ENCODE measurements at places on chromosomes 16 and 17.
A peak's percentile ranks its signal among the peaks of the same experiment; 100 is the strongest.

DNA sequence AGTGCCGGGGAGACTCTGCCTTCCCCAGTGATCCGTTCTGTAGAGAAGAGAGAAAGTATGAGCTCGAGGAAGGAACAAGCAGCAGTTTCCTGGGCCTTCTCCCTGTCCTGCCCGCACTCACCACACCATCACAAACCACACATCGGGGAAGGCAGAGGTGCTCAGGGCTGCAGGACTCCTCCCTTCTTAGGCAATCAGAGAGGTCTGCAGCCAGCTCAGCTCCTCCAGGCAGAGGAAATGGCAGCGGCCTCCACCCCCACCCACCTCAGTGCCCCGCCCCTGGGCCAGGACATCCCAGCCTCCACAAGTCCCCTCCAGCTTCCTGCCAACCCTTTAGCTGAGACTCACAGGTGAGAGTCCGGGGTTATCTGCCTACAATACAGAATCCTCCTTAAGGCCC lies 2.0 kb downstream of the ZNF319 start:
- H3K4me1 ChIP-seq = peaks cover 16% of the 10 kb centered on the region
- H3K27me3 ChIP-seq = no peaks in the 10 kb centered on the region

GRCh38 chr17:33120103-33120502 lies 128.5 kb downstream of the SPACA3 start:
- H3K4me3 ChIP-seq = no peak overlapping the region
- no peaks in the 10 kb centered on the region for H3K4me1 ChIP-seq

DNA sequence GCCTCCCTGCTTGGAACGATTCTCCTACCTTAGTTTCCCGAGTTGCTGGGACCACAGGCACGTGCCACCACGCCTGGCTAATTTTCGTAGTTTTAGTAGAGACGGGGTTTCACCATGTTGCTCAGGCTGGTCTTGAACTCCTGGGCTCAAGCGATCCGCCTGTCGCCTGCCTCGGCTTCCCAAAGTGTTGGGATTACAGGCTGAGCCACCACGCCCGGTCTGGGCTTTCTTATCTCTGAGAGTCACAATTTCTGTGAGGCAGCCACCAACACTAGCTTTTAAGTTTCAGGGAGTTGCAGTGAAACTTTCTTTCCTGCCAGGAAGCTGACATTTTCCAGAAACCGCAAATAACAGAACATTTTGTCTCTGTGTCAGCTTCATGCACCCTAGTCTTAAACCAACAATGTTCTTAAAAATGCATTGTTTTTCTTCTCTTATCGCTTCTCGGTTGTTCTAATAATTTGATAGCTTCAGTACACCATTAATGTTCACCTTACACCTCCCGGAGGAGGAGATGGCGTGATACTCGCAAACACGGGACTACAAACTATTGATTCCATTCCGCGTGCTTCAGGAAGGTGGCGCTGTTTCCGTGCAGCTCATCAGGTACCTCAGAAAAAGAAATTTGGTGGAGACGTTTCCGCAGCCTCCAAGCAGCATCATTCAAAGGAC lies 7.4 kb upstream of the DHRS7B start:
- DNase-seq = peak; percentile 77
- H3K4me1 ChIP-seq = no peaks in the 10 kb centered on the region
- H3K36me3 ChIP-seq = no peaks in the 10 kb centered on the region
- no peak overlapping the region for H3K27ac ChIP-seq
- no peaks in the 10 kb centered on the region for H3K27me3 ChIP-seq
- peak overlapping the region; percentile 62 for H3K4me3 ChIP-seq

GRCh38 chr16:21244518-21245215 lies 11.2 kb downstream of the ANKS4B start:
- no peaks in the 10 kb centered on the region for H3K36me3 ChIP-seq
- no peaks in the 10 kb centered on the region for H3K4me1 ChIP-seq
- H3K27ac ChIP-seq = no peak overlapping the region

DNA sequence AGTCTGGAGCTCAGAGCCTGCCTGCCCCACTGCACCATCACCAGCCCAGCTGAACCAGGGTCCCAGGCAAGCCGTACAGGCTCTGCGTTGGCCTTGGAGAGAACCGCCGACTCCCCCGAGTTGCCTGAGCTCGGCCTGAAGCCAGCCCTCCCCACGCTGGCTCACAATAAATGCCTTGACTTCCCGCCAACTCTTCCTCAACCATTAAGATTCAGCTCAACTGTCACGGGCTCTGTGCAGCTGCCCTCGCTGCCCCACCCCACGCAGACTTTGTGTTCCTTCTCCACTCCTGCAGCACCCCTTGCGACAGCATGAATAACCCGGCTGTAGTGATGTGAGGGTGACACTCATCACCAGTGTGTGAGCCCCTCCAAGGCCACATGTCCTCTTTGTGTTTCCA lies 4.8 kb upstream of the QPRT start:
- no peak overlapping the region for H3K4me3 ChIP-seq
- no peaks in the 10 kb centered on the region for H3K36me3 ChIP-seq
- no peaks in the 10 kb centered on the region for H3K4me1 ChIP-seq
- DNase-seq = peak; percentile 30
- no peak overlapping the region for H3K27ac ChIP-seq

DNA sequence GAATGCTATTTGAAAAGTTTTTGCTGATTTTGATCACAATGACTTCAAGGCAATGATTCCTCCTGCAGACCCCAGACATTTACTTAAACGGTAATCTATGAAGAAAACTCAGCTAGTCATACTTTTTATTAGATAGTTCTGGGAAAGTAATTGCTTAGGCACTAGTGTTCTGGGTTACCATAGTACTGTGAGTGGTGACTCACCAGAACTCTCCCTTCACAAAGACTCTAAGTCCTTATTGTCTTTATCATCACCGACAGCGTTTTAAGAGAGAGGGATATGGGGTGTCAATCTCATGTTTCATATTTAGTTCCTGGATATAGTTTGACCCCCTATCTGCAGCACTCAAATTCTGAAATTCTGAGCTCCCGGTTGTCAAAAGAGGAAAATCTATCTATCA lies 43.0 kb upstream of the CDH8 start:
- no peaks in the 10 kb centered on the region for H3K27me3 ChIP-seq
- DNase-seq = peak; percentile 0
- H3K4me1 ChIP-seq = no peaks in the 10 kb centered on the region

GRCh38 chr17:42055496-42055895 lies 5.1 kb upstream of the C17orf113 start:
- no peaks in the 10 kb centered on the region for H3K36me3 ChIP-seq
- no peaks in the 10 kb centered on the region for H3K4me1 ChIP-seq
- H3K27me3 ChIP-seq = peaks cover 22% of the 10 kb centered on the region
- DNase-seq = peak; percentile 64
- H3K4me3 ChIP-seq = no peak overlapping the region

DNA sequence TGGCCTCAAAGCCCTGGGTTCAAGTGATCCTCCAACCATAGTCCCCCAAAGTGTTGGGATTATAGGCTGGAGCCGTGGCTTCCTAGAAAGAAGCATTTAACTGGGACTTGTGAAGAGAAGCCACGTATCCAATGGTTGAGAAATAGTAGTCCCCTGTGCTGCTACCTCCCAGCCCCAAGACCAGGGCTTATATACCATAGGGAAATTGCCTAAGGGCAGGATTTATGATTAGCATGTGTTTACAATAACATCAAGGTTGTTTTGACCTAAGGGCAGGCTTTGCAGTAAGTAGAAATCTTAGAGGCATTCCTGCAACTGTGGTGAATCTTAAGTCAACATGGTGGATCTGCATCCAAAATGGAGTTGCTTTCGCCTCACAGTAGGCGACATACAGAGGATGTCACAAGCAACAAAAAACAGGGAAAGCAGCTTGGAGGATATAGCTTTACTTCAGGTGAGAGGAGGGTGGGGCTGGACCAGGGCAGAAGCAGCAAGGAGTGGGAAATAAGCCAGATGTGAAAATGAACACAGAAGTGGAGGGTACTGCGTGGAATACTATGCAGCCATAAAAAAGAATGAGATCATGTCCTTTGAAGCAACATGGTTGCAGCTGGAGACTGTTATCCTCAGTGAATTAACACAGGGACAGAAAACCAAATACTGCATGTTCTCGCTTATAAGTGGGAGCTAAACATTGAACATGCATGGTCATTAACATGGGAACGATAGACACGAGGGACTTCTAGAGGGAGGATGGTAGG lies 18.7 kb upstream of the NSMCE1 start:
- H3K27me3 ChIP-seq = no peaks in the 10 kb centered on the region
- H3K4me1 ChIP-seq = peaks cover 15% of the 10 kb centered on the region
- no peak for DNase-seq
- H3K4me3 ChIP-seq = no peak overlapping the region
- H3K27ac ChIP-seq = peak overlapping the region; percentile 70
- H3K36me3 ChIP-seq = no peaks in the 10 kb centered on the region

GRCh38 chr17:67041941-67042899 lies 2.1 kb upstream of the CACNG1 start:
- H3K27me3 ChIP-seq = peaks cover 15% of the 10 kb centered on the region
- H3K4me3 ChIP-seq = no peak overlapping the region
- H3K36me3 ChIP-seq = no peaks in the 10 kb centered on the region
- H3K4me1 ChIP-seq = no peaks in the 10 kb centered on the region
- no peak overlapping the region for H3K27ac ChIP-seq
- DNase-seq = no peak
